ENCODE measurements at places on chromosomes 3 and 15.
A peak's percentile ranks its signal among the peaks of the same experiment; 100 is the strongest.

- DNase-seq, result no peak
Measured at GRCh38 chr15:71707230-71708050, 102.9 kb upstream of the NR2E3 start.

GRCh38 chr15:82805994-82806406 lies at the start of gene FSD2:
Gene FSD2, minus strand, starts transcription at chr15:82806069. Its CDS starts 18,679 bp downstream, at chr15:82787390.
- DNase-seq, result peak; percentile 67

GRCh38 chr15:66570842-66571478 lies 5.2 kb upstream of the LCTL start:
- no peak for DNase-seq

- no peak for DNase-seq
Measured at GRCh38 chr3:31405515-31405914, 127.2 kb upstream of the STT3B start.

DNA sequence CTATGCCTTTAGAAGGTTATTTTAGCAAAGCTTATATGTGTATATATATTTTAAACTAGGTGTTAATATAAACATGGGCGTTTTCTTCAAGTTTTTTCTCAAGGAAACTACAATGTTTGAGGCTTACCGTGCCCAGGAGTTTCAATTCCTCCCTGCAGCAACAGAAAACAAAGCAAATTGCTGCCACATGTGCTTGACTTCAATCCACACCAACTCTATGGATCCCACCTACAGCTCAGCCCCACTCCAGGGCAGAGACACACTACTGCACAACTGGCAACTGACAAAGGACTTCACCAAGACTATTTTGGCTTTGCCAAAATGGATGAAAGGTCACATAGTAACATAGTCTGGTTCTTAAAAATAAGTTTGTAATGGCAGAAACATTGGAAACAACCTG lies 346.6 kb downstream of the ERC2 start:
- no peak for DNase-seq

GRCh38 chr3:180421221-180421620 lies 180.7 kb upstream of the TTC14 start:
- no peak for DNase-seq

- DNase-seq, result no peak
Measured at GRCh38 chr15:25795712-25796111, 67.4 kb downstream of the ATP10A start.

GRCh38 chr3:113844622-113845222 lies 6.1 kb downstream of the GRAMD1C start:
- DNase-seq, result peak; percentile 80

DNA sequence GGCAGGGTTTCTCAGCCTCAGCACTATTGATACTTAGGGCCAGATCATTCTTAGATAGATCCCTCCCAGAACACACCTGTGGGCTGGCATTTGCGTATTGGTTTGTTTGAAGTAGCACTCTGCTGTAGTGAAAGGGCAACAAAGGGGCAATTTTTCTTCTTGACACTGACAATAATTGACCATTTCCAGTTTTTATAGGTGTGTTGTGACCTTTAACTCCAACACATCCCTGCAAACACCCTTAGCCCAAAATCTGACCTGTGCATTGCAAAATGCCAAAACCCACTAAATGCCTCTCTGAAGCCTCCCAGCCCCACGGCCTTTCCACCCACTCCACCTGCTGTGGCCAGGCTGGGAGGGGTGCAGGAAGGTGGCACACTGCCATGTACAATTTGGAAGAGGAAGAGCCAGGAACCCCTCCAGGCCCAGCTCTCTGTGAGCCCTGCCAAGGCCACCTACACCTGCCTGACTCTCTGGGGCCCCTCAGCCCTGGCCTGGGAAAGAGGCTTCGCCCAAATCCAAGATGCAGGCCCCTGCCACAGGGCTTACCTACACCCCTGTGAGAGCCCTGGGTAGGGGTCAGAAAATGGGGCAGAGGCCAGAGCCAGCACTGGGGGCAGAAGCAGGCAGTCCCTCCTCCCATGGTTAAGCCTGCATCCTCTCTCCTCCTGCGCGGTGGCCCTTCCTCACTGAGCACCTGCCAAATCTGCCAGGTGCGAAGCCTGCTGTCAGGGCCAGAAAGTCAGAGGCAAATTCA lies 9.6 kb upstream of the CYP11A1 start:
- DNase-seq, result no peak

DNA sequence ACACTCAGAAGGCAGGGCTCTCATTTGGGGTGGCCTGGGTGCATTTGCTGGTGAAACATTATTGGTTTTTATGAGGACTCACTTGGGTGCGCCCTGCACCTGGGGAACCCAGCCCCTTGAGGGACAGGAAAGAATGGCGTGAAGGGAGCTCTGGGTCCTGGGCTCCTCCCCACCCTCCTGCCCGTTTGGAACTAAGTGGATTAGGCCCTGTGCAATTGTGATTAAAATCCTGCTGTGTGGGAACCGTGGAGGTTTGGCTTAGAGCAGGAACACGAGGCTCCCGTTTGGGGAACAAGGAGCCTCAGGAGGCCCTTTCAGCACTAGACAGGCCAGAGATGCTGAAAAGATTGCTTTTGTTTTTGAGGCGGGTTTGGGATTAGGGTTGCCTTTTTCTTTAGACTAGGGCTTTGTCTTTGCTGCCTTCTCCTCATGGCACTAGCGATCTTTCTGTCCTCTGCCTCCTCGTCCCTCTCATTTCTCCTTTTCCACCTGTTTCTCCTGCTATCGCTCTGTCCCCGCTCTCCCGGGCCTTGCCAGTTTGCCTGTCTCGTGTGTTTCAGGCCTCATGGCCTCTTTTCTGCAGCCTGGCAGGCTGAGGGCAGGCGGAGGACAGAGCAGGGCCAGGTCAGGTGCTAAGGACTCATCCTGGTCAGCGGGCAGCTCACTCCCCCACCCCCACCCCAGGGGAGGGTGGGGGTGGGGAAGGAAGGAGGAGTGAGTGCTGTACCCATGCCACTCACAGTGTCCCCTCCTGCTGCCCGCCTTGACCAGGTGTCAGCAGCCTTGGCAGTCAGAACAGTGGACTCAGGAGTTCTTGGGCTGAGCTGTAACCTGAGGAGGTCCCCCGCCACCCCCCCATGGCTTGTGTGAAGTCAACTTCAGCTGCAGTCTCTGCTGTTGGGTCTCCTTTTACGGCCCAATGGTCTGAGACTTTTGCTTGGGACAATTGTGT lies 8.6 kb downstream of the MAPKAPK3 start:
- DNase-seq, result no peak

- DNase-seq, result peak; percentile 78
Measured at GRCh38 chr3:170330366-170330765, 27.1 kb upstream of the SKIL start.

GRCh38 chr3:191987831-191988350 lies 526.9 kb downstream of the PYDC2 start:
- no peak for DNase-seq

- no peak for DNase-seq
Measured at GRCh38 chr3:9777694-9778021, 7.9 kb upstream of the CAMK1 start.

- DNase-seq, result no peak
Measured at GRCh38 chr3:51845129-51845528, 16.3 kb upstream of the IQCF2 start.

GRCh38 chr3:197685546-197685945 lies 51.2 kb downstream of the RUBCN start:
- DNase-seq, result no peak

DNA sequence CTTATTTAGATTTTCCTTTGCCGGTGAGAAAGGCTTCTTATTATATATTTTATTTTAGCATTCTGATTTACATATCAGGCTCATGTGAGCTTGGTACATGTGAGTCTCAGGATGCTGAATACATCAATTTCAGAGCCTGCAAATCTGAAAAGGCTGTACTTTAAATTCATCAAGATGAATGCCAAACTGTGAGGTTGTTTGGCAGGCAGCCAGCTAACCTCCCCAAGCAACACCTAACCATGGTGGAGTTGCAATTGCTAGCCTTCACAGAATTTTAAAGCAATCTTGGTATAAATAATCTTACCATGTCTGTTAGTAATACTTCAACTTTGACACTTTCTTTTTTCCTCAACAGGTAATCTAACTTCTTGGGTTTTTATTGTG lies 252.5 kb downstream of the CDIN1 start:
- peak; percentile 11 for DNase-seq

GRCh38 chr3:69915726-69916125 lies 83.8 kb upstream of the SAMMSON start:
- DNase-seq, result no peak

- no peak for DNase-seq
Measured at GRCh38 chr3:14810070-14810791, 8.5 kb upstream of the FGD5 start.

GRCh38 chr3:149371001-149371722 lies 6.3 kb downstream of the TM4SF1 start:
- DNase-seq, result peak; percentile 67

DNA sequence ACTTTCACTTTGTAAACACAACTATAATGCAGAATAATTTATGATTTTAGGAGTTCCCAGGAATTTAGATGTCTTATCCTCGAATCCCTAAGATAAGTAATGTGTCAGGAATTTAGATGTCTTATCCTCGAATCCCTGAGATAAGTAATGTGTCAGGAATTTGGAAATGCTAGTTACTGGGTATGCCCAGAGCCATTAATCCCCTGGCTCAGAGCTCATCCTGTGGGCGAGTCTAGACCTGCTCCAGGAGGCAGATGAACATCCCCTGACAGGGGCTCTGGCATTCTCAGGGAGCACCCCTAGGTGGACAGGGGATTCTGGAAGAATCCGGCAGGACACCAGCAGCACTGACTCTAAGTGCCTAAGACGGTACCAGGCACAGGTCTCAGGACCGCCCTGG lies 163.3 kb downstream of the ARRDC4 start:
- no peak for DNase-seq

- DNase-seq, result no peak
Measured at GRCh38 chr3:20310629-20311028, 124.6 kb upstream of the SGO1 start.

- no peak for DNase-seq
Measured at GRCh38 chr3:159950156-159950898, 38.3 kb upstream of the IL12A start.

GRCh38 chr3:150699068-150699639 lies 4.6 kb downstream of the ERICH6 start:
- DNase-seq, result peak; percentile 5

- no peak for DNase-seq
Measured at GRCh38 chr15:40999190-40999589, 45.9 kb downstream of the CHAC1 start.

- peak; percentile 67 for DNase-seq
Measured at GRCh38 chr3:52055537-52056351, 627 bp downstream of the DUSP7 start.
